ENCODE measurements at places on chromosomes 2 and 18.

DNA sequence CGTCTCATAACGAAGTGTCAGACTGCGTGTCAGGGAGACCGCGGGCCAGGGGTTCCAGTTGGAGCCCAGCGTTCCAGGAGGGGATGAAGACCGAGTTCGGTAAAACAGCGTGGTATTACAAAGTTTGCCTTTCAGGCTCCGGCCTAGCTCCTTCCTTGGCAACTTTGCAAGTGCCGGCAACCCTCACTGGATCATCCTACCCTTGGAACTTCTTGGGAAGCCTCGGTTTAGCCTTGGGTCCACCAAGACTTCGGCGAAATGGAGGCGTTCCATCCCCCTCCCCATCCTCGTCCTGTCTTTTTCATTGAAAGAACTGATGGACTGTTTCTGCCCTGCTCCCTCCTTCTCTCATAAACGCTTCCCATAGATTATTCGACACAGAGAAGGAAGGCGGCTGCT, 10.4 kb upstream of the SKOR2 start:
- DNase-seq: no peak

GRCh38 chr2:200406379-200406778, 99.9 kb downstream of the SPATS2L start:
- no peak for DNase-seq

DNA sequence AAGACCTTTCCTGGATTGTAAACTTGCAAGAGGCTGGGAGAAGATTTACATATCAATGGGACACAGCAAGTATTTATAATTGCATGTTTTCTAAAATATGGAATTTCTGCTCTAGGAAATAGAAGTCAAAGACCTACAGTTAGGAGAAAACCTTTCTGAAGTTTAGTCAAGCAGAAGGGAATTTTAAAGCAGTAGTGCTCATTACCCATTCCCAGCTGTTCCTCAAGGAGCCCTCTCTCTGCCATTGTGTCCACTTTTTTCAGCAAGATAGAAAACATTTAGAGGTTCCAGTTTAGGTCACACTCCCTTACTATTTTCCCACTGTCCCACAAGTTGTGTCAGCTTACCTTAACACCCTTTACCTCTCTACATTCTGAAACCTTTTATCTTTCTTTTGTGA, 584.0 kb upstream of the CHAC2 start:
- DNase-seq: no peak

DNA sequence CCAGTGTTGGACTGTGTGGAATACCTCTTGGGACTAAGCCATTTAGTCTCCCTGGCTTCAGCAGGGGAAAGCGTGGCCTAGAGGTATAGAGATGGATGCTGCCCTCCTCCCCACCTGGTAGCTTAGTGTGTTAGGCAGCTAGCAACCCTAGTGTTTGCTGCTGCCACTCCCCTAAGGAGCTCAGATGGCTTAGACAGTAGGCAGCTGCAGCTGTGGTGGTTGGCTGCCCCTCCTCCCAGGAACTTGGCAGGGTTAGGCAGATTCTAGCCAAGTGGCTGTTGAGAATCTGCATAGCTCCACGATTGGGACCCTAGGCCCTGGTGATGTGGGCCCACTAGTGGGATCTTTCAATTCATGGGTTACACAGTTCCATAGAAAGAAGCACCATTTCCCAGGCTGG, 550.4 kb upstream of the CHAC2 start:
- DNase-seq: no peak

GRCh38 chr2:12506846-12507245, 209.9 kb upstream of the TRIB2 start:
- no peak for DNase-seq

DNA sequence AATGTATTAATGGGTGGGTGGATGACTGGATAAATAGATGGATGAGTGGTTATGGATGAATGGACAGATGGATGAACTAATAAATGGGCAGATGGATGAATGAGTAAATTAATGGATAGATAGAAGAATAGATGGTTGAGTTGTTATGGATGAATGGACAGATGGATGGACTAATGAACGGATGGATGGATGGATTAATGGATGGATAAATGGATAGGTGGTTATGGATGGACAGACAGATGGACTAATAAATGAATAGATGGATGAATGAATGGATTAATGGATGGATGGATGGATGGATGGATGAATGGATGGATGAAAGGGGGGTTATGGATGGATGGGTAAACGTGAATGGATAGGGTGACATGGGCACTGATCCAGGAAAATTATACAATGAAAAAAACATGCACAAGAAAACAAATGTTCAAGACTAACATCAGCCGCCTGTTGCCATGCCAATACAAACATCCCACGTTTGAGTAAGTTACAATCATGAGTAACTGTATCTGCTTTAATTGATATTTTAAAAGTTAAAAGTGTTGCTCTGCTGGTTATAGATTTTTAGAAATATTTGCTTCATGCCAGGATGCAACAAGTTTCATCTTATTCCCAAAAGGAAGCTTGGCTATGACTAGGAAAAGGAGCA, 20.8 kb downstream of the PXDN start:
- DNase-seq: no peak

- peak; percentile 55 for DNase-seq
Measured at GRCh38 chr2:127083819-127084503, 23.0 kb downstream of the BIN1 start.

DNA sequence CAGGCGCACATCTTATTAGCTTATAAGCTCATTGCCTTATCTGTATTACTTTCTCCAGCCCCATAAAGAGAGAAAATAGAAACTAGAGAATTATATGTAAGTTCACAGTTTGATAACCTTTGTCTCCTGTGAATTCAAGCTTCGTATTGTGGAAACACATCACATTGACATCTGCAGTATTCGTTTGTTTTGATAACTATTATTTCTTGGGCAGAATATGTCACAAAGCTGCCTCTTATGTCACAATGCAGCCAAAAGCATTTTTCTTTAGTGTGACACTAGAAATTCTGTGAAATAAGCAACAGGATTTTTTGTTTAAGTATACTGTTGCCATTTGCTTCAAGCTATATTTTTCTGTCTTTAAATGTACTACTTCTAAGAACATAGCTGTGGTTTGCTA, 221.5 kb downstream of the DOK6 start:
- no peak for DNase-seq

DNA sequence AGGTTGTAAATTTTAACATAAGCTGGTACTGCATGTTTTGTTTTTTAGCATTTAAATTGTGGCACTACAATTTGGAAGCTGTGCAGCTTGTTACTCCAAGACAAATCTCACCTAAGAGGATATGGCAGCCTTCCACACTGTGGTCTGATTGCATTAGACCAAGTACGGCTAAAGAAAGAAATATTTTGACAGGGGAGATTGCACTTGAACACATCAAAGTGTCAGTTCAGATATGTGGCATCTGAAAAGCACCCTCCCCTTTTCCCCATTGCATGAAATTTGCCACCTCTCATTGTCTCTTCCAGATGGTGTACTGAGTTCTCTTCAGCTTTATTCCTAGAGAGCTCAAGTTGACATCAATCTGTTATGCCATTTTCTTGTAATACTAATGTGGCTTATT, 295.9 kb downstream of the ERBB4 start:
- DNase-seq: no peak

- no peak for DNase-seq
Measured at GRCh38 chr2:205280596-205281236, 401.6 kb upstream of the NRP2 start.

- DNase-seq: no peak
Measured at GRCh38 chr2:46913471-46914381, 1.9 kb downstream of the MCFD2 start.

GRCh38 chr2:11099122-11100065, 55.9 kb upstream of the SLC66A3 start:
- no peak for DNase-seq

- no peak for DNase-seq
Measured at GRCh38 chr2:239621611-239622010, 220.8 kb upstream of the HDAC4 start.
